ENCODE measurements at places on chromosomes 7 and 10. TPM values are rescaled to one million over a fixed set of nuclear protein-coding genes. Genes with fewer than 3 reads are reported as not detected.

The PRF1 gene
- total RNA-seq, result 1.1 TPM

The TFEC gene
- total RNA-seq, result 0.81 TPM

The MGMT gene
- total RNA-seq, result 58.5 TPM

The CTBP2 gene
- 5.8 TPM for total RNA-seq

The C10orf53 gene
- not detected for total RNA-seq

The ABHD11 gene
- total RNA-seq, result 6.9 TPM

The SLC29A4 gene
- 2.9 TPM for total RNA-seq

The AKR1C1 gene
- total RNA-seq, result 379 TPM

The BMI1 gene
- total RNA-seq, result 25.4 TPM

Data from left lobe of liver (tissue), 2 donors.